Stimulated activated CD8-positive, alpha-beta memory T cell treated with anti-CD3 and anti-CD28 coated beads, Interleukin-2, amount 100 ng/mL, for 48 hours (primary cell): ENCODE measurements at places on chromosomes 5 and 9.

DNA sequence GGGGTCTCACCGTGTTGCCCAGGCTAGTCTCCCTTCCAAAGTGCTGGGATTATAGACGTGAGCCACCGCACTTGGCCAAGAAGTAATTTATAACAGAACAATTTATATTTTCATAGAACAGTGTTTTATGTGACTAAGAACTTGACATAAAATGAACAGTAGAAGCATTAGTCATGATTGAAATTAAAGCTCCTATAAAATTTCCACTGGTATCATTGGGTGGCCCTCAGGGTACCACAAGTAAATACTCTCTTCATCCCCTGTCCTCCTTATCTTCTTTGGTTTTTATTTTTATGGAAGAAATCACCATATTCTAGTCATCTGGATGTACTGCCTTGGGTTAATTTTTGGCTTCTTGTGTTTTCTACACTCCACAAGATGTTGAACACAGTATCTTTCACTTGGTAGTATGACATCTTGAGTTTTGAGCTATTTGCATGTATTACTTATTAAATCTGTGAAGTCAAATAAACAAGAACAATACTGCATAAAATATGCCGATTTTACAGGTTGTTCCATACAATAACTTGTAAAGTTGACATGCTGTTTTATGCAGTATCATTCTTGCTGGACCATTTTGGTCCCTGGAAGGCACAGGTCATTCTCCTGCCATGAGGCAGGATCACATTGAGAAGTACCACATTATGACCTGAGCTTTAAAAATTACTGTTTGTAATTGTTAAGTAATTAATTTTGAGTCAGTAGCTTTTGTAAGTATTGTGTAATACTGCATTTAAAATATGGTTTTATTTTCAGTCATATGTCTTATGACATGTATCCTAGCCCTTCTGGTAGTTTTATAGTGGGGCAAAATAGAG, 24.4 kb downstream of the LMNB1 start:
- DNase-seq = no peak

GRCh38 chr5:92248518-92248917, 865.4 kb upstream of the ARRDC3 start:
- no peak for DNase-seq

DNA sequence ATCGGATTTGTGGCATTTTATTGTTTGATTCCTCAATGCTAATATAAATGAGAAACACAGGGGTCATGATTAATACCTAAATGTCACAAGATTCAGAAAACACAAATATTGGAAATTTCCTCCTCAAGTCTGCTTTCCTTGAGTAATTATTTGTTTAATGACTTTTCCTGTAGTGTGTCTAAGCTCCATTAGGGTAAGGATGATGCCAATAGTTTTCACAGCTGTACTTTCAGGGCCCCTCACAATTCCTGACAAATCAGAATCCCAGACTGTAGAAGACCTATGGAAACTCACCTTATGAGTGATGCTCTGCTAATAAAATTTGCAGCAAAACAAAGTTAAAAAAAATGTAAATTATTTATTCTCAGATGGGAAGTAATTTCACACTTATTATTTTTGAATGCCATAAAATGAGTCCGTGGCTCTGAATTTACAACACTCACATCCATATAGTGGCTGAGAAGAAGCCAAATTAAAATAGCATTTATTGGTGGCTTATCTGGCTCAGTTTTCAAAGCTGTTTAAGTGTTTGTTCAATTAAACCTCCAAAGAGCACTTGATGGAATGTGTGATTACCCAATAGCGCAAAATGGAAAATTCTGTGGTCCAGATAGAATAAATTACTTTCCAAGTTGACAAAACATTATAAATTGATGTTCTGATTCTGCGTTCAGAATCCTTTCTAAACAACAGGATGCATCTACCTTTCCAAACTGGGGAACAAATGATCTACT, 1.6 kb upstream of the SPINK14 start:
- no peak for DNase-seq

DNA sequence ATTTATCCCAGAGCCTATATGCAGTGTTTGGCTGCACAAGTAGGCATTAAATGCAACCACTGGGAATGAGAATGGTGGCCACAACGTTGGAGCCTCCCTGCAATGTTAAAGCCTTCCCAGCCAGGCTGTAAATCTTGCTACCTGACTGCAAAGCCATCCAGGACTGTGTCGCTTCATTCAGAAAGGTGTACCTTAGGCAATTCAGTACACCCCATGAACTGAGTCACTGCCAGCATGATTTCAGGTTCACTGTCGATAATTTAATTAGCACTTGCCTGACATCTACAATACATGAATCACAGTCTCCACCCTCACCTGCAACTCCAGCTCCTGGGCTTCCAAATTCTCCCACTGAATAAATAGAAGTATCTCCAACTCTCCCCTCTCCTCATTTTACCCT, 108.4 kb downstream of the SLIT3 start:
- no peak for DNase-seq

- DNase-seq = no peak
Measured at GRCh38 chr5:32299059-32299677, 13.6 kb downstream of the MTMR12 start.

DNA sequence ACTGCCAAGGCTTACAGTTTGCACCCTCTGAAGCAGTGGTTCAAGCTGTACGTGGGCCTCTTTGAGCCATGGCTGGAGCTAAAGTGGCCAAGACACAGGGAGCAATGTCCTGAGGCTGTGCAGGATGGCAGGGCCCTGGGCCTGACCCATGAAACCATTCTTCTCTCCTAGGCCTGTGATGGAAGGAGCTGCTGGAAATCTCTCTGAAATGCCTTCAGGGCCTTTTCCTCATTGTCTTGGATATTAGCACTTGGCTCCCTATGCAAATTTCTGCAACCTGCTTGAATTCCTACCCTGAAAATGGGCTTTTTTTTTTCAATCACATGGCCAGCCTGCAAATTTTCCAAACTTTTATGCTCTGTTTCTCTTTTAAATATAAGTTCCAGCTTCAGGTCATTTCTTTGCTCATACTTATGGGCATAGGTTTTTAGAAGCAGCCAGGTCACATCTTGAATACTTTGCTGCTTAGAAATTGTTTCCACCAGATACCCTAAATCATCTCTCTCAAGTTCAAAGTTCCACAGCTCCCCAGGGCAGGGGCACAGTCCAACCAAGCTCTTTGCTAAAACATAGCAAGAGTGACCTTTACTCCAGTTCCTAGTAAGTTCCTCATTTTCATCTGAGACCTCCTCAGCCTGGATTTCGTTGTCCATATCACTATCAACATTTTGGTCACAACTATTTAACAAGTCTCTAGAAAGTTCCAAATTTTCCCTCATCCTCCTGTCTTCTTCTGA, 138.3 kb downstream of the OSTF1 start:
- no peak for DNase-seq

DNA sequence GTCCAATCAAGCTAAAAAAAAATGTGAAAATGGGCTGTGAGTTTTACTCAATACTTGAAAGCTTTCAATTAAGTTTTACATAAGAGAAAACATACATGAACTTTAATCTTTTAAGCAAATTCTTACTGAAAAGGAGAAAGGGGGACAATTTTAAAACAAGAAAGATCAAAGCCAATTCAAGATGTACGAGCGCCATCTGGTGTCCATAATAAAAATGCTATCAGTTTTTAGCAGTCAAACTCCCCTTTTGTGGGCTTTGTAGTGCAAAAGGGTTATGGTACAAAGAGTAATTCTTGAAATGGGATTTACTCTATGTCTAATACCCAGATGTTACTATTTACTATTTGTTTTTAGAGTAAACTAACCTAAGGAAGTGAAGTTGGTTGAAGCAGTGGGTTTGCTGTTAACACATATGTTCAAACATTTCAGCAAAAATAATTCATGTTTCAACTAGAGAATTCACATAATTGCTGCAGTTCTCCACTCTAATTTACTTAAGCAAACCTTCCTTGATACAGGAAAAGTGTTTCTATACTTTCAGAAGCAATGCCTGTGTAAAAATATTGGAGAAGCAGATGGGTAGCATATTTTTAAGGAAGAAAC, 228.2 kb upstream of the TYRP1 start:
- no peak for DNase-seq

- no peak for DNase-seq
Measured at GRCh38 chr9:102405218-102405867, 589.8 kb upstream of the CYLC2 start.

DNA sequence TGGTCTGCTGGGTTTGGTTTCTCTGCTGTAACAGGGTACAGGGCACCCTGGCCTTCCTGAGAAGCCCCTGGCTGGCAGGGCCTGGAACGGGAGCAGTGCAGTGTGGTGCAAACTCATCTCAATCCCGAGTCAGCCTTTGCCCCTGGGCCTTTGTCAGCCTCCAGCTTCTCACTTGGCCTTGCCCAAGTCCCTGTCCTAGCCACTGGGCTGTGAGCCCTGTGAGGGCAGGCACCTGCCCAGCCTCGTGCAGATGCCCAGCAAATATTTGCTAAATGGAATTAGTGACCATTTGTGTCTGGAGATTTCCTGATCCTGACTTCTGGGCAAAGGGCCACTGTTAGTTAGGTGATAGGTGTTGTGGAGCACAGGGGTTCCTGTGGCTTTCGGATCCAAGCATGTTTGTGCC, 13.0 kb downstream of the RGS3 start:
- DNase-seq = no peak

GRCh38 chr5:132641241-132641723, 16.7 kb upstream of the IL13 start:
- no peak for DNase-seq

DNA sequence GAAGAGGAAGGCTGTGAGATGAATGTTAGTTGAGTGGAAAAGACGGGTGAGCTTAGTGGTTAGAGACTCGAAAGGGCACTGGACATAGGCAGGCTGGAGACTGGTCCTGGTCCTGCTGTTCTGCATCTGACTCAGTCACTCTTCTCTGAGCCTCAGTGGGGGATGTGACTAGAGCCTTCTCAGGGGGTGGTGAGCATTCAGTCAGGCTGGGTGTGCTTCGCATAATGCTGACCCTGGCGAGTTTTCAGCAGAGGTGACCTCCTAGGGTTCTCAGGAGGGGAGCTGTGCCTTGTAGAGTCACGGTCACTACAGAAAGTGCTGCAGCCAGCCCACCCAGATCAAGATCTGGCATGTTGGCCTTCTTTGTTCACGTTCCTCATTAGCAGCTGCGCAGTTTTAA, 44.3 kb downstream of the PRRC2B start:
- no peak for DNase-seq

DNA sequence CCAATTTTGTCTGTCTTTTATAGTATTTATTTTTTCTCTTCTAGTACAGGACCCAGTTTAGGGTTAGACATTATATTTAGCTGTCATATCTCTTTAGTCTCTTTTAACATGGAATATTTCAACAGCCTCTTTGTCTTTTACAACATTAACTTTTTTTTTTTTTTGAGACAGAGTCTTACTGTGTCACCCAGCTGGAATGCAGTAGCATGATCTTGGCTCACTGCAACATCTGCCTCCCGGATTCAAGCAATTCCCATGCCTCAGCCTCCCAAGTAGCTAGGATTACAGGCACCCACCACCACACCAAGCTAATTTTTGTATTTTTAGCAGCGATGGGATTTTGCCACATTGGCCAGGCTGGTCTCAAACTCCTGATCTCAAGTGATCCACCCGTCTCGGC, 90.1 kb downstream of the ADAMTS6 start:
- DNase-seq = no peak

DNA sequence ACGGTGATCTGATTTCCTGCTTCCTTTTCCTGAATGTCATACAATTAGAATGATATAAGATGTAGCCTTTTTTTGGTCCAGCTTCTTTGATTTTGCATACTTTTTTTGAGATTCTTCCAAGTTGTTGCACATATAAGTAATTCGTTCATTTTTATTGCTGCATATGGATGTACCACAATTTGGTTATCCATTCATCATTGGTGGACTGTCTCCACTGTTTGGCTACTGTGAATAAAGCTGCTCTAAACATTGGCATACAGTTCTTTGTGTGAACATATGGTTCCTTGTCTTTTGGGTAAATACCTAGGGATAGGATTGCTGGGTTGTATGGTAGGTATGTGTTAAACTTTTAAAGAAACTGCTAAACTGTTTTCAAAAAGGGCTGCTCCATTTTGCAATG, 52.6 kb downstream of the OR1J1 start:
- no peak for DNase-seq

GRCh38 chr5:159218595-159219023, 9.3 kb upstream of the RNF145 start:
- no peak for DNase-seq
